Activated B cell treated with CpG ODN at 0.5 μM for 24 hours (primary cell): ENCODE measurements at places on chromosomes 13 and 19. TPM values are rescaled to one million over a fixed set of nuclear protein-coding genes. Genes with fewer than 3 reads are reported as not detected.

The RFXAP gene
- total RNA-seq: 8.8 and 9.6 TPM in 2 replicates

The LRRC8E gene
- total RNA-seq: not detected in 2 replicates

The ZNF665 gene
- 5.8 and 7.1 TPM in 2 replicates for total RNA-seq

The KLF12 gene
- 28.2 and 33.9 TPM in 2 replicates for total RNA-seq

The FBXO46 gene
- total RNA-seq: 36.3 and 44.0 TPM in 2 replicates

The KLF5 gene
- total RNA-seq: 0.35 and 0.69 TPM in 2 replicates

The ZNF681 gene
- total RNA-seq: 5.5 and 8.3 TPM in 2 replicates

The KLHL26 gene
- 10.9 and 11.3 TPM in 2 replicates for total RNA-seq

The ZNF43 gene
- 41.8 and 52.4 TPM in 2 replicates for total RNA-seq

The PRODH2 gene
- total RNA-seq: not detected in 2 replicates

The CTXN1 gene
- not detected in 2 replicates for total RNA-seq

- H3K27ac ChIP-seq: no peak overlapping the region
- H3K4me3 ChIP-seq: no peak overlapping the region
- H3K27me3 ChIP-seq: no peaks in the 10 kb centered on the region
- DNase-seq: no peak
- H3K4me1 ChIP-seq: peaks cover 8% of the 10 kb centered on the region
- H3K36me3 ChIP-seq: no peaks in the 10 kb centered on the region
Measured at GRCh38 chr13:42413484-42413815, 141.5 kb downstream of the AKAP11 start.

DNA sequence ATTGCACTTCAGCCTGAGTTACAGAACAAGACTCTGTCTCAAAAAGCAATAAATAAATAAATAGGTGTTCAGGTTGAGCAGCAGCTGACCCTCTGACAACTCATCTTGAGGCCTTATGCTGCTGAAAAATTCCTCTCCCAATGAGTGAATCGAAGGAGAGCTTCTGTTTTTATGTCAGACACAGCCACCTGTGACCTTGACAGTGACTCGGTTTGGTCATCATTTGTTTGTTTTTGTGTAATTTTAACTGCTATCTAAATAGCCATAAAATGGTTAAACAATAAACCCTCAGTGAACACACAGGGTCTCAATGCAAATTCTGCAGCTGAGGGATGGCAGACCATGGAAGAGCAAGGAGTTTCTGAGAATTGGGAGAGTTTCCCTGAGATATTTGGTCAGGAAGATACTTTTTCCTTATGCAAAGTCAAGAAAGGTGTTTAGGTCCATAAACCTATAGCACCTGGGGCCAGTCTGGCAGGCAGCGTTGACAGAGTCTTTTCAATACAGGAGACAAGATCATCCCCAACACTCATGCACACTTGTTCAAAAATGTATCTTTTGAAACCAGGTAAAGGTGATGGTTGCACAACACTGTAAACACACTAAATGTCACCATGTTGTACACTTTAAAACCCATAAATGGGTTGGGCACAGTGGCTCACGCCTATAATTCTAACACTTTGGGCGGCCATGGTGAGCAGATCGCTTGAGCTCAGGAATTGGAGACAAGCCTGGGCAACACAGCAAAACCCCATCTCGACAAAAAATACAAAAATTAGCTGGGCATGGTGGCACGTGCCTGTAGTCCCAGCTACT is 16.6 kb upstream of the SLC25A30 start:
- no peaks in the 10 kb centered on the region for H3K27me3 ChIP-seq
- H3K4me1 ChIP-seq: no peaks in the 10 kb centered on the region
- no peak overlapping the region for H3K27ac ChIP-seq
- no peak for DNase-seq
- no peaks in the 10 kb centered on the region for H3K36me3 ChIP-seq

DNA sequence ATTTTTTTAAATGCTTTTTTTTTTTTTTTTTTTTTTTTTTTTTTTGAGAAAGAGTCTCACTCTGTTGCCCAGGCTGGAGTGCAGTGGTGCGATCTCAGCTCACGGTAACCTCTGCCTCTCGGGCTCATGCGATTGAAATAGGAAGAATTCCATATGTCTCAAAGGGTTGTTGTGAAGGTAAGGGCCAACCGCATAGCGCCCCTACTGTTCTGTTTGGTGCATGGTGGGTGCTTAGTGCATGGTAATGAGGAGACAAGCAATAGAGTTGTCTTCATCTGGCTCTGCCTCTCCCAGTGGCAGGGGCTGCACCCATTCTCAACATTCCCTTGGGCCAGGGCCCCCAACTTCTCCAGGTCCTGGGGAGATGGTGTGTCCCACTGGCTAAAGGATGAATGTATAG is 68.7 kb downstream of the RASL11A start:
- DNase-seq: no peak
- no peak overlapping the region for H3K27ac ChIP-seq
- no peak overlapping the region for H3K4me3 ChIP-seq
- no peaks in the 10 kb centered on the region for H3K36me3 ChIP-seq
- H3K27me3 ChIP-seq: peaks cover 4% of the 10 kb centered on the region
- peaks cover 3% of the 10 kb centered on the region for H3K4me1 ChIP-seq

- no peaks in the 10 kb centered on the region for H3K36me3 ChIP-seq
- peaks cover 2% of the 10 kb centered on the region for H3K27me3 ChIP-seq
- no peak overlapping the region for H3K4me3 ChIP-seq
- no peak for DNase-seq
- H3K4me1 ChIP-seq: peaks cover 9% of the 10 kb centered on the region
Measured at GRCh38 chr13:99000137-99000536, 22.3 kb upstream of the DOCK9 start.

DNA sequence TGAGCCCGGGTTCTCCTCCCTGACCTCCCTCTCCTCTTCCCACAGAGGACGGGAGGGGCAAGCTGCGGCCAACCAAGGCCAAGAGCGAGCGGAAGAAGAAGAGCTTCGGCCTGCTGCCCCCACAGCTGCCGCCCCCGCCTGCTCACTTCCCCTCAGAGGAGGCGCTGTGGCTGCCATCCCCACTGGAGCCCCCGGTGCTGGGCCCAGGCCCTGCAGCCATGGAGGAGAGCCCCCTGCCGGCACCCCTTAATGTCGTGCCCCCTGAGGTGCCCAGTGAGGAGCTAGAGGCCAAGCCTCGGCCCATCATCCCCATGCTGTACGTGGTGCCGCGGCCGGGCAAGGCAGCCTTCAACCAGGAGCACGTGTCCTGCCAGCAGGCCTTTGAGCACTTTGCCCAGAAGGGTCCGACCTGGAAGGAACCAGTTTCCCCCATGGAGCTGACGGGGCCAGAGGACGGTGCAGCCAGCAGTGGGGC is 162.2 kb downstream of the KDM4B start:
- H3K4me3 ChIP-seq: peak overlapping the region; percentile 83
- no peaks in the 10 kb centered on the region for H3K27me3 ChIP-seq
- H3K27ac ChIP-seq: peak overlapping the region; percentile 98
- peaks cover 39% of the 10 kb centered on the region for H3K36me3 ChIP-seq
- peaks cover 90% of the 10 kb centered on the region for H3K4me1 ChIP-seq
- peak; percentile 76 for DNase-seq

DNA sequence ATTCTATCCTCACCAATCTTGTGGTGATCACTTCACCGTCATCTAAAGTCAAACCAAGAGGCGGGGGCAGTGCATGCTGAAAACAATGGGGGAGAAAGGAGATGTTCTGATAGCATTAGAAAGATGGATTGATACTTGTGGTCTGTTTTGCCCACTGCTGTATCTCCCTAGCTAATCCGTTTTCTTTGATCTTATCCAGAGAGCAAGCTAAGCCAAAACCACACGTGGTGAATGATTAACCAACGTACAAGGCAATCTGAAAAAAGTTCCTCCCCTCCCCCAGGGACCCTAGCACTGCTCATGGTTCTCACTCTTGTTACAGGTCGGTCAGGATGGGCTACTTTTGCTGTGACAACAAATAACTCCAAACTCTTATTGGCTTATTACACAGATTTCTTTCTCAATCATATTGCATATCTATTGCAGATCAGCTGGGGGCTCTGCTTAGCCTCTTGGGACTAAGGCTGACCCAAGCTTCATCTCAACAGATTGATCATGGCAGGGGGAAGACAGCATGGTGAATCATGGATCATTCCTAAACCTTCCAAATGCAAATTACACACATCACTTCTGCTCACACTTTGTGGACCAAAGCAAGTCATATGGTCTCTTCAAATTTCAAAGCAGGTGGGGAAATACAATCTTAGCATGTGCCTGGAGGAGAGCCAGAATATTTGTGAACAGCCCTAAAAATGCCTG is 11.9 kb upstream of the C13orf42 start:
- H3K4me1 ChIP-seq: peaks cover 3% of the 10 kb centered on the region
- DNase-seq: no peak
- H3K36me3 ChIP-seq: no peaks in the 10 kb centered on the region
- H3K27me3 ChIP-seq: peaks cover 15% of the 10 kb centered on the region

- no peak overlapping the region for H3K27ac ChIP-seq
- H3K27me3 ChIP-seq: no peaks in the 10 kb centered on the region
- DNase-seq: no peak
- H3K4me3 ChIP-seq: no peak overlapping the region
- H3K36me3 ChIP-seq: no peaks in the 10 kb centered on the region
Measured at GRCh38 chr13:38819053-38819452, 132.2 kb downstream of the FREM2 start.

- DNase-seq: no peak
- peak overlapping the region; percentile 50 for H3K27ac ChIP-seq
- no peaks in the 10 kb centered on the region for H3K36me3 ChIP-seq
- H3K27me3 ChIP-seq: no peaks in the 10 kb centered on the region
Measured at GRCh38 chr19:3818466-3818865, 32.3 kb upstream of the MATK start.

- peaks cover 16% of the 10 kb centered on the region for H3K4me1 ChIP-seq
- no peak overlapping the region for H3K4me3 ChIP-seq
- no peaks in the 10 kb centered on the region for H3K36me3 ChIP-seq
- no peak overlapping the region for H3K27ac ChIP-seq
- DNase-seq: no peak
Measured at GRCh38 chr13:106373989-106374572, 161.4 kb downstream of the EFNB2 start.

- peak overlapping the region; percentile 69 for H3K27ac ChIP-seq
- H3K4me1 ChIP-seq: peaks cover 31% of the 10 kb centered on the region
- DNase-seq: no peak
- no peak overlapping the region for H3K4me3 ChIP-seq
- H3K27me3 ChIP-seq: no peaks in the 10 kb centered on the region
Measured at GRCh38 chr19:17997969-17998826, 9.8 kb upstream of the ARRDC2 start.

- H3K27ac ChIP-seq: no peak overlapping the region
- no peak for DNase-seq
- no peak overlapping the region for H3K4me3 ChIP-seq
- no peaks in the 10 kb centered on the region for H3K4me1 ChIP-seq
- H3K36me3 ChIP-seq: no peaks in the 10 kb centered on the region
Measured at GRCh38 chr13:70502944-70503343, 394.7 kb upstream of the KLHL1 start.

GRCh38 chr13:19791953-19792537 is 9.3 kb upstream of the PSPC1 start:
- no peak overlapping the region for H3K4me3 ChIP-seq
- no peak for DNase-seq
- H3K27ac ChIP-seq: no peak overlapping the region
- peaks cover 2% of the 10 kb centered on the region for H3K36me3 ChIP-seq
- no peaks in the 10 kb centered on the region for H3K27me3 ChIP-seq

DNA sequence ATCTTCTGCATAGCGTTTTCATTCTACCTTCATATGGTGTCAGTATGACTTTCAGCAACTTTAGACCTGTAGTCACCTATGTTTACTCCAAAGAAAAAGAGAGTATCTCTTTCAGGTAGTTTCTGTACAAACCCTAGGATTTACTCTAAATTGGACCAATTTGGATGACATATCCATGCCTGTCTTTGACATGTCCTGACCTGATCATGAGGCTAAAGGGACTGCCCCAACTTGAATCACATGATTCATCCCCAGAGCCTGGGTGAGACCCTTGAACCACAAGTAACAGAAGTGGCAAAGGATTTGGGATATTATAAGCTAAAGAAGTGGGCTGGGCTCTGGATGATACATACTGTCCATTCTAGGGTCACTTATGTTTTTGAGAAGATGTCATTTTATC is 124.5 kb upstream of the CSNK1A1L start:
- no peaks in the 10 kb centered on the region for H3K4me1 ChIP-seq
- DNase-seq: no peak
- H3K36me3 ChIP-seq: no peaks in the 10 kb centered on the region
- no peak overlapping the region for H3K27ac ChIP-seq
- H3K27me3 ChIP-seq: no peaks in the 10 kb centered on the region
- no peak overlapping the region for H3K4me3 ChIP-seq

GRCh38 chr19:6021878-6022569 is 44.1 kb upstream of the RANBP3 start:
- DNase-seq: peak; percentile 50
- no peak overlapping the region for H3K27ac ChIP-seq
- peaks cover 3% of the 10 kb centered on the region for H3K27me3 ChIP-seq
- H3K4me1 ChIP-seq: no peaks in the 10 kb centered on the region
- H3K36me3 ChIP-seq: no peaks in the 10 kb centered on the region
- no peak overlapping the region for H3K4me3 ChIP-seq

- H3K27ac ChIP-seq: no peak overlapping the region
- no peaks in the 10 kb centered on the region for H3K27me3 ChIP-seq
- peak overlapping the region; percentile 15 for H3K4me3 ChIP-seq
- DNase-seq: no peak
- peaks cover 31% of the 10 kb centered on the region for H3K4me1 ChIP-seq
Measured at GRCh38 chr19:1063909-1064660, 2.9 kb upstream of the ARHGAP45 start.
